ENCODE measurements at places on chromosomes 1 and 21.

- DNase-seq = no peak
Measured at GRCh38 chr1:204633665-204634064, 51.9 kb downstream of the LRRN2 start.

DNA sequence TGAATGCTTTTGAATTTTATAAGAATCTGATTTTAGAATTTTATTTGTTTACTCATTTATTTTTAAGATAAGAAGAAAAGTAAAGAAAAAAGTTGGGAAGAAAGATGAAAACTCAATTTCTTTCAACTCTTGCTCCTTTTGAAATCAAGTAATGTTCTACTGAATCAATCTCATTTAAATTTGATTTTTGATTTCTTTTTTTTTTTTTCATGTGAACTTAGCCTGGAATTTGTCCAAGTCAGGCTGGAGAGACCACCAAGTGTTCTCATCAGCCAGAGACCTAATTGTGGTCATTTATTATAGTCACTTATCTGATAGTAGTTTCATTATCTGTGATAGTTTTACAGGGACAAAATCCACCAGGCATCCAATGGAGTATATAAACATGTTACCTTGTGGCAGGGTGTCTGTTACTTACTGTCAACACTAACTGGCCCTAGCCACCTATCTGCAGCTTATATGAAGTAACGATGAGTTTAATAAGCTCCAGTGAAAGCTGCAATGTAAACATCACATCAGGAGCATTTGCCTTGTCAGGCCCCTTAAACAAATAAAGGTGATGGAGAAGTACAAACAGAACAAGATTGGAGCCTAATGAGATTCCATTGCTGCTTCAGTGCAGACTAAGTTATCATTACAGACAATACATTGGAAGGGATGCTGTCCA lies 39.2 kb downstream of the HLX start:
- no peak for DNase-seq

DNA sequence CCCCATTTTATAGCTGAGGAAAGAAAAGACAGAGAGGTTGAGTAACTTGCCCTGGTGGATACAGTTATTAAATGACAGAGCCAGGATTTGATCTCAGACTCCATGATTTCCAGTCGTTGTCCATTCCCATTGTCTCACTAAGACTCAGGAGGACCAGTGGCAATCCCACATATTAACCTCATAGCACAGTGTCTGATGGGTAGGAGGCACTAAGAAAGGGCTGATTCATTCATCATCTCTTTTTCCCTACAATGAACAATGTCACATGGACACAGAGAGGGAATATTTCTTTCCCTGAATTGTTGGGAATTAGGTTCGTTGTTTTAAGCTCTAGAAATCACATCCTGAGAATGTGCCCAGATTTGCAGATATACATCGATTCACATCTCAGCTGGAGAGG lies 99.9 kb downstream of the PBX1 start:
- DNase-seq = no peak

DNA sequence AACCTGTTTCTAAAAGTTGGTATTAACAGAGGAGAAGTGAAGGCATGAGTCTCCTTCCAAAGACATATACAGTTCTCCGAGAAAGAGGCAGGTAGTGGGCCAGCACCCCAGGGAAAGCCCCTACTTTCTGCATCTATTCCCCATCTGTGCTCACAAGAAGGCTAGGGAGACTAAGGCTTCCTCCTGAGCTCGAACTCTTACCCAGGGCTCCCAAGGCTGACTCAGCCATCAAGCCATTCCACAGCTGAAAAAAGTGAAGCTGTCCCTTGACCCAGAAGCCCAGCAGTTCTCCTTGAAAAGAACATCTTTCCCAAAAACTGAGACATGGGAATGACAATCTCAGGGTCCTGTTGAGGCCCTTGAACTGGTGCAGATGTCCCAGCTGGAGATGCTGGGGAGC lies 1.9 kb upstream of the PADI3 start:
- no peak for DNase-seq

GRCh38 chr1:198641501-198641900 lies 2.7 kb downstream of the PTPRC start:
- no peak for DNase-seq

DNA sequence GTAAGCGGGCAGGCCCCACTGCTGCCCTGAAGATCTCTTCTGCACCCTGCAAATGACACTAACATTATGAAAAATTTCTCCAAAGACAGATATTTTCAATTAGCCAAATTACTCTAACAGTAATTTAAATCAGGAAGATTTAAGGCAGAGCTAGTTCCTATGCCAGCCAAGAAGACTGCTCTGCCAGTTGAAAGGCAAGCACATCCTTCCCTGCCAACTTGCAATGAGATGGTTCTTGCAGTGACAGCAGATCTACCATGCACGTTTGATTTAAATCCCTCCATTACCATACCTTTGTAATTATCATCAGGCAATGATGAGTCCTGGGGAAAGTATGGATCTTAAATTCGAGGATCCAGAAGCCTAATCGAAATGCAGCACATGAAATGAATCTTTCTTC lies 76.5 kb downstream of the SAMSN1 start:
- no peak for DNase-seq

- DNase-seq = no peak
Measured at GRCh38 chr1:193013005-193013404, 46.2 kb downstream of the UCHL5 start.

- DNase-seq = no peak
Measured at GRCh38 chr1:169565335-169566271, 20.7 kb downstream of the F5 start.

DNA sequence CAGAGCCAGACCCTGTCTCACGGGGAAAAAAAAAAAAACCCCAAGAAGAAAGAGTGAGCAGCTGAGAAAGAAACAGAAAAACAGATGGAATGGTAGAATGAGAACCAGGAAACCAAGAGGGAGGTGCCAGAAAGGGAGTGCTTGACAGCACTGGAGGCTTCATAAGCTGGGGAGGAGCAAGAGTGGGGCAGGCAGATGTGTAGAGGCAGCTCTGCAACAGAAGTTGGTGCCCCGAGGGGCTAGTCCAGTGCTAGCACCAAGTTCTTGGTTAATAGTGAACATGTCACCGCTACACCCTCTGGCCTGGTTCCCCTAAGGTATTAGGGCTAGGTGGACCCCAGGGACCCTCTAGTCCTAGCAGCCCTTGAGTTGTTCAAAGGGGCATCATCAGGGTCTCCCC lies 98.0 kb downstream of the TGFBR3 start:
- DNase-seq = no peak

DNA sequence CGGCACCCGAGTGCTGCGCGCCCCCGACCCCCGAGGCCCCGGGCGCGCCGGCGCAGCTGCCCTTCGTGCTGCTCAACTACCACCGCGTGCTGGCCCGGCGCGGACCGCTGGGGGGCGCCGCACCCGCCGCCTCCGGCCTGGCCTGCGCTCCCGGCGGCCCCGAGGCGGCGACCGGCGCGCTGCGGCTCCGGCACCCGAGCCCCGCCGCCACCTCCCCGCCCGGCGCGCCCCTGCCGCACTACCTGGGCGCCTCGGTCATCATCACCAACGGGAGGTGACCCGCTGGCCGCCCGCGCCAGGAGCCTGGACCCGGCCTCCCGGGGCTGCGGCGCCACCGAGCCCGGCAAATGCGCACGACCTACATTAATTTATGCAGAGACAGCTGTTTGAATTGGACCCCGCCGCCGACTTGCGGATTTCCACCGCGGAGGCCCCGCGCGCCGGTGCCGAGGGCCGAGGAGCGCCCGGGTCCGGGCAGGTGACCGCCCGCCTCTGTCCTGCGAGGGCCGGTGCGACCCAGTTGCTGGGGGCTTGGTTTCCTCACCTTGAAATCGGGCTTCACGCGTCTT lies 49.0 kb downstream of the SIM2 start:
- peak; percentile 24 for DNase-seq

DNA sequence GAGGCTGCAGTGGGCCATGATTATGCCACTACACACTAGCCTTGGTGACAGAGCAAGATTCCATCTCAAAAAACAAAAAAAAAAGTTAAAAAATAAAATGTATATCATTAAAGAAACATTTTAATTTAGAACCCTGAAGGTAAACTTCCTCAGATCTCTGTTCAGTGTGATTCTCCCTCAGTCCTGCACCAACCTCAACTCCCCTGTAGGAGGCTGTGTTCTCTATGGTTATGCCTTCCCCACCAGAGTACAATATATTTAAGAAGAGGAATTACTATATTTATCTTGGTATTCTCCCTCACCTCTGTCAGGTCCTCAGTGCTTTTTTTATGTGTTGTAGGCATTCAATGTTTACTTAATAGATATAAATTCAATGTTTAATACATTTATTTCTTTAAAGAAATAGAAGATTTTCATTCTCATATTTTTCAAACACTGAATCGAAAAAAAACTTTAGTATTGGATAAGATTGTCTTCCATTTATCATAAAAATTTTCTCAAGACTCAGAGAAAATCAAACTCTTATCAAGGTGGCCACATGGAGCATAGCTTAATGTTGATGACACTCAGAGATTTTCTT lies 4.8 kb upstream of the LRRC8B start:
- no peak for DNase-seq

- no peak for DNase-seq
Measured at GRCh38 chr1:182575540-182576149, 13.4 kb downstream of the RNASEL start.

GRCh38 chr1:19190468-19190867 lies 19.6 kb downstream of the UBR4 start:
- no peak for DNase-seq

GRCh38 chr1:5939271-5940170 lies 52.7 kb downstream of the NPHP4 start:
- no peak for DNase-seq

GRCh38 chr1:231424950-231425805 lies 3.1 kb upstream of the EGLN1 start:
- DNase-seq = no peak

DNA sequence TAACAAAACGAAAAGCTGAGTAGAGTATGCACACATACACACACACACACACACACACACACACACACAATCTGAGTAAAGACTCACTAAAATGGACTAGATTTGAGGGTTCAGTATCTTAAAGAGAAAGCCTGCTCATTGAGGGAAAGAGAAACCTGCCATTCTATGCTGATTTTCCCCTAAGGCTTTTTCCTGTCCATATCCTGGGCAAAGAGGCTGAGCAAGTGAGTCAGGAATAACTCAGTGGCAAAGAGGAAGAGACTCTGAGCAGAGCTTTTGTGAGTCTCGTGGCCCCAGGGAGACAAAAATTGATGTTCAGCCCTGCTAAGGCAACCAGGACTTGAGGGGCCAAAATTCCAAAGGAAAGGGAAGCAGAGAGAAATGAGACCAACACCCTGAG lies 37.3 kb upstream of the RUNX1 start:
- DNase-seq = no peak

DNA sequence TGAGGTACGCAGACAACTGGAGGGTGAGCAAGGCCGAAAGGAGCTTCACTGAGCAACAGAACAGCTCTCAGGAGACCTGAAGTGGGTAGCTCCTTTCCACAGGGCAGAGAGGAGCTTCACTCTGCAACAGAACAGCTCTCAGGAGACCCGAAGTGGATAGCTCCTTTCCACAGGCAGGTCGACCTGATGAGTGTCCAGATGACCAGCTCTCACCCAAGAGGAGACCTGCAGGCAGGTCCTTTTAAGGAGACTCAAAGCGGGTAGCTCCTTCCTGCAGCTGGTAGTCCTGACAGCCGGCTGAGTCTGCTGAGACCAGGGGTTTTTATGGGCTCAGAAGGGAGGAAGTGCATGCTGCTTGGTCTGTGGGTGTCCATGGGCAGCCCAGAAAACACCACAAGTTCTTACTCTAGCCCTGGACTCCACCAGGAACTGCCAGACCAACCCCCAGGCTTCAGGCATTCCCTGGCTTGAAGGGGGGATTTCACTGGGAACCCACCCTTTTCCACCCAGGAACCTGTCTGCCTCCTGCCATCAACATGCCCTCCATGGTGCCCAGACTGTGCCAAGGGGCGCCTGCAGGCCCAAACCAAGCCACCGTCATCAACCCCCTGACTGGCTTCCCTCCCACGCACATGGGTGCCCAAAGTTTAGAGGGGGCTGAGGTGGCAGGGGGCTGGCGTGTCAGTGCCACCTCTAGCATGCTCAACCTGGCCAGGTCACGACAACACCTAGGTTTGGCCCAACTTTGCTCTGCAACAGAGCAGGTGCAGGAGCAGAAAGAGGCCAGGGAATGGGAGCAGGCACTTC lies 43.6 kb downstream of the ZBTB8OS start:
- DNase-seq = no peak

- peak; percentile 40 for DNase-seq
Measured at GRCh38 chr1:11693024-11693590, 1.6 kb downstream of the DRAXIN start.

DNA sequence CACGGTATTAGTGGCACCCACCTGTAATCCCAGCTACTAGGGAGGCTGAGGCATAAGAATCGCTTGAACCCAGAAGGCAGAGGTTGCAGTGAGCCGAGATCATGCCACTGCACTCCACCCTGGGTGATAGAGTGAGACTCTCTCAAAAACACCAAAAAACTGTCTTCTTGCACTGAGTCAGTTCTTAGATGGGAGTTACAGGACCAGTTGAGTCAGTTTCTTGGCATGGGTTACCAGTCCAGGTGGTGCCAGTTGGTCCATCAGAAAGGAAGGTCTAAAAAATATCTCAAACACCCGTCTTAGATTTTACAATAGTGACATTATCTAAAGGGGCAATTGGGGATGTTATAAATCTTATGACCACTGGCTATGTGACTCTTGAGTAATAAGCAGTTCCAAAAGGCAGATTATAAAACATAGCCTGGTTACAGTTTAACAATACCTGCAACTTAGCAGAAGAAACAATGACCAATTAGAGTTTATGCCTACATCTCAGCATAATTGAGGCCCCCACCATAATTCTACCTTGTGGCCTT lies 206.9 kb upstream of the FGGY start:
- no peak for DNase-seq

DNA sequence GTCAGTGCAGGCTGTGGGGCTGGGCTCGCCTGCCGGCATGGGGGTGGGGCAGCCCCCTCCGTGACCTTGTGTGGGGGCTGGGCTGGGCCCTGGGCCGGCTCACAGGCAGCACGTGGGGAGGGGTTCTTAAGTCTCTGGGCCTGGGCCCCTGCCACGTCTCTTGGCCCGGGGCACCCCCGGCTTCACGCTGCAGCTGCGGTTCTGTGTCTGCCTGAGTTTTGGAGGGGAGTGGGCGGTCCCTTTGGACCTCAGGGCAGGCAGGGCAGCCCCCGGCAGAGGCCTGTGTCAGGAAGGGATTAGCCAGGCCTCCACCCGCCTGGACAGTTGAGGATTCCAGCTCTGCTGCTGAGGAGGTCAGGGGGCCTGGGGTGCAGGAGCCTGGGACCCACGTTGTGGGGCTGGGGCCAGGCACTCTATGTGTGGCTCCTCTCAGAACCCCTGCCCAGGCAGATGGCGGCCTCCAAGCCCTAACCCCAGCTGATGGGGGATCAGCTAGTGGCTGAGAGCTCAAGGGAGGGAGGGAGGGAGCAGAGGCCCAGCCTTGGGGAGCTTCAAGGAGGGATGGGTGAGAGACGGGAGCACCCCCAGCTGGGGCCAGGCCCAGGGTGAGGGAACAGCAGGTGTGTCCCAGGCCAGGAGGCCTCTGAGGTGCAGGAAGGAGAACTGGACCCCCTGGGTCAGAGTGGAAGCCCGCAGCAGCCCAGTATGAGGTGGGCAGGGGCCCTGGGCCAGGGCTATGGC lies 1.8 kb upstream of the PLCH2 start:
- no peak for DNase-seq
